ENCODE measurements at places on chromosomes 2 and 18.

DNA sequence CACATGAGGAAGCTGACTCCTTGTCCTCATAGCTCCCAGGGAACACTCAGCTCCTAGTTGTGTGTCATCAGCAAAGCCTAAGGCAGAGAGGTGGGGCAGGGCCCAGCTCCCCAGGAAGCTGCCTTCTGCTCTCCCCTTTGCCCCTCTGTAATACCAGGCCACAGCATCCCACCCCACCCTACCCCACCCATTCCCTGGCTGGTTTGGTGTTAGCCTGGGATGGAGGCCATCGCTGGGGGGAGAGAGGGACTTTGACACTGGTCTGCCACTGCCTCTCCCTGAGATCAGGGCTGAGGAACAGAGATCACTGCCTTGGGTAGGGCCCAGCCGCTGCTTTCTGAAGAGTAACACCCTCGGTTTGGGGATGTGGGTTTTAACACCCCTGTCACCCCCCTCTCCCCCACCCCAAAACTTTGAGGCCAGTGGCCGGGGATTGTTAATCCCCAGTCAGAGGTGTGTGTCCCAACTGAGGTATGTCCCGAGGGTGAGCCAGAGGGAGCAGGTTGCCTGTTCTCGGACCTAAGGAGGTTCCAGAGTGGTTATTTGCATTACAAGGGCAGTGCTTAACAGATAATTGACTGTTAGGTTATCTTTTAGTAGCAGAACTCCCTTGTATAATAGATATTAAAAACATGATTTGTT, 41.4 kb downstream of the TET3 start:
- DNase-seq = no peak

GRCh38 chr2:20509770-20510490, 63.1 kb downstream of the RHOB start:
- DNase-seq = peak; percentile 27

- DNase-seq = no peak
These were observed 31.3 kb upstream of the MSTN start for GRCh38 chr2:190093793-190094192.

- no peak for DNase-seq
These were observed 353.8 kb upstream of the SPRED2 start for GRCh38 chr2:65786007-65786717.

GRCh38 chr18:51686590-51686989, 489.1 kb upstream of the MEX3C start:
- no peak for DNase-seq

GRCh38 chr2:30871980-30872789, 64.9 kb upstream of the CAPN13 start:
- no peak for DNase-seq

- no peak for DNase-seq
These were observed 176.1 kb downstream of the TMEM18 start for GRCh38 chr2:501130-501529.

DNA sequence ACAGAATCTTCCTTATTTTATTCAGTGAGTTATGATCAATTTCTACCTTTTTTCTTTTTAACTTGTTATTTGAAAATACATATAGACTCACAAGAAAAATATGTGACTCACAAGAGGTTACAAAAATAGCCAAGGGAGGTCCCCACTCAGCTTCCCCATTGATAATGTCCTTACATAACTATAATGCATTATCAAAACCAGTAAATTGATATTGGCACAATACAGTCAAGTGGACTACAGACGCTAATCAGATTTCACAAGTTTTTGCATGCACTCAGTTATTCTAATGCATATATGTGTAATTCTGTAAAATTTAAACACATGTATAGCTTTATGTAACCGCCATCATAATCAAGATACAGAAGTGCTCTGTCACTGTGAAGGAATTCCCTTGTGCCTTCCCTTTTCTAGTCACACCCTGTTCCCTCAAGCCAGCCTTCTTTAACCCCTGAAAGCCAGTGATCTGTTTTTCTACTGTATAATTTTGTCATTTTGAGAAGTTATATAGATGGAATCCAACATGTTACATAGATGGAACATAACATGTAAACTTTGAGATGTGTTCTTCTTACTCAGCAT, 118.4 kb downstream of the ALMS1 start:
- DNase-seq = no peak

DNA sequence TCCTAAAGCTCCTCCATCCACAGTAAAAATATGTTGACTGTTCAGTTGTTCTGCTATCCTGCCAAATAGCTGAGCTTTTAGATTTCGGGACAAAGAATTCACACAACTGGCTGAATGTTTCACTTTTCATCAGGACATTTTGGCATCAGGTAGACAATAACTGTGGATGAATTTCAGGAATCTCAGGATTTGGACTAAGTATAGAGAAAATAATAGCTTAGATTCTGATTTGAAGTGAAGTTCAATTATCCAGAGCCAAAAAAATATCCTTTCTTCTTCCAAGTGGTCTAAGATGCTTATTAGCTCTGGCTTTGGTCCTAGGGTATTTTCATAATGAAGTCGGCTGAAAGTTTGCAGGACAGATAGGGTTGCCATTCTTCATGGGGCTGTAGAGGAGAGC, 16.1 kb downstream of the KCNE4 start:
- no peak for DNase-seq

- no peak for DNase-seq
These were observed 116.1 kb upstream of the SH3BP4 start for GRCh38 chr2:234835738-234836137.

- no peak for DNase-seq
These were observed 108.4 kb upstream of the SNTG2 start for GRCh38 chr2:842151-842803.

GRCh38 chr2:219457784-219458369, 23.2 kb downstream of the SPEG start:
- DNase-seq = peak; percentile 31

DNA sequence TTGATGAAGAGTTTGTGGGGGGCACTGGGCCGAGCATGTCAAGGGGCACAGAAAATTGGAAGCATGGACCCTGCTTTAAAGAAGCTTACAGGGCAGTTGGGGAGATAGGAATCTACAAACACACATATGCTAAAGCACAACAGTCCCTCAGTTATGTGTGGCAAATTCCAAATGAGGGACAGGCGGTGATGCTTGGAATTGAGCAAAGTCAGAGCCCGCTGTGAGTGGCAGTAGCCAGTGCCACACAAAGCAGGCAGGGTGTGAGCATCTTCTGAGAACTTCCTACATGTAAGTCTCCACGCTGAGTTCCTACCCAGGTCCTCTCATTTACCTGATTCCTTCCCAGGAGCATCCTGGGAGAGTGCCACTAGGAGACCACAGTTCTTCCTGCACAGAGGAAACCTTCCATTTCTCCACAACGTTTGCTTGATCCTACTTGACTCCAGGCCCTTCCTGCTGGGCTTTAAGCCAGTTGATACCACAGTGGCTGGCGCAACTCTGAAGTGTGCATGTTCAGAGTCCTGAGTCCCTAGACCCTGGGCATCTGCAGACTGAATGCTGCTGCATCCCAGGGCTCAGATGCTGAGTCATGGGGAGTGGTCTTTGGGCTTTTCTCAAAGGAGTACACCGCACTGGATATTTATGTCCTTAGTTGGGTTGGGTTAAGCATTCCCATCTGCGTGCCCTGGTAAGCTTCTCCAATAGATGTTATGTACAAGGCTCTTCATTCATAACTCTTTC, 287.3 kb upstream of the REV1 start:
- no peak for DNase-seq

DNA sequence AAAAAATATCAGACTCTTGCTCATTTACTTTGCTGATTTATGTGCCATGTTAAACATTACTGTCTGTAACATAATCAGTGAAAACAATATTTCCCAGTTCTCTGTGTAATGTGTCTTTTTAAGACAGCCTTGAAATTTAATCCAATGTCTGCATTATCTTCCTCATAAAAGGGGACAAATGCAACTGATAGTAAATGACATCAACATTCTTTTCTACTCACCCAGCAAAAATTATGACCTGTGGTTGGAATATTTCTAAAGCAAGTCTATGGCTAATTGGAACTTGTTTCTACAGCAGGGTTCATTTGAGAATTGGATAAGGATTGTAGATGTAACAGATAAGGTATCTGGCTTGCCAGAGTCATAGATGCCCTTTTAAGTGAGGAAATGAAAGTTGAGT, 34.8 kb downstream of the C1D start:
- no peak for DNase-seq

DNA sequence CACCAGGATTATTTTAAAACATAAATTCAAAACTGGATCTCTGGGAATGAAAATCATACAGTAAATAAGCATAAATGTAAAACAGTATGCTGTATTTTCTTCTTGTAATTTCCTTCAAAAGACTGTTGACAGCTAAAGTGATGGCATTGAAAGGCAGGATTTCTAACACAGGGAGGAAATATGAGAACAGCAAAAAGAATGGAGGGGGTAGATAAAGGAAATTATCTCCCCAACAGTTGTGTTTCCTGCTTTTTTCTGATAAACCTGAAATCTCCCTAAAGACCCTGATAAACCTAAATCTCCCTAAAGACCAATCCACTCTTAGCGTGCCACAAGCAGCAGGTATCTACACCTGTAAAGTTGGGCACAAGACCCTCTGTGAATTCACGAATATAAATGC, 50.8 kb downstream of the PIAS2 start:
- DNase-seq = no peak

GRCh38 chr2:109692013-109692743, 78.0 kb downstream of the SOWAHC start:
- no peak for DNase-seq

- DNase-seq = no peak
These were observed 35.9 kb downstream of the PTPN4 start for GRCh38 chr2:119795309-119796303.

DNA sequence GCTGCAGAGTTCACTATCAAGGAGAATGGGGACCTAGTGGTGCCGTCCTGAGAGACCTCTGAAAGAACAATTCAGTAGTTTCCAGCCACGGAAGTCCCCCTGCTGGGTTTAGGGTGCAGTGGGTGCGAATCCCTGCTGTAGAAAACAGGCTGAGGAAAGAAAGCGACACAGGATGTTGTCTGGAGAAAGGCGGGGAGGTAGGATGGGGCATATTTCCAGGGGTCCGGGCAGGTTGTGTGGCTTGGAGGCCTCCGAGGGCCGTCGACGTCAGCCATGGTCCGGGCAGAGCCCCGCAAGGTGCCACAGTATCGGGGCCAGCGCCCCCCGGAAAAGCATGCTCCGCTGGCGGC, 807 bp upstream of the CREB1 start:
- DNase-seq = peak; percentile 74

DNA sequence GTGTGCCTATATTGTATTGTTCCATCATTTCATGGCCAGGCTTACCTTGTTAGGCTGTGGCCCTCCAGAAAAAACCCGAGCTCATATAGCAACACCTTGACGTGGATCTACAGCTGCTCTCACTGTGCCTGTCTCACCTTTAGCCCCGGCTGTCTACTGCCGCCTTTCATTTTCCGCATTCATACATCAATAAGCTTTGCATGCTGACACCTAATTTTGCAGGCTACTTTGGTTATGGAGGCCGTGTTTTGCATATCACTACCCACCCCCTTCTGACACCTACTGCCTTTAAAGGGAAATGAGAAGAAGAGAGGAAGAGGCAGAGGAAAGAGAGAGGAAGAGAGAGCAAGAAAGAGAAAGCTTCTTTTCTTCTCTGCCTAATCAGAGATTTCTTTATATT, 702.9 kb downstream of the BCL11A start:
- DNase-seq = no peak

GRCh38 chr2:77831898-77832297, 309.7 kb upstream of the LRRTM4 start:
- DNase-seq = no peak

- no peak for DNase-seq
These were observed 90.4 kb downstream of the SCN3A start for GRCh38 chr2:165113414-165113813.

DNA sequence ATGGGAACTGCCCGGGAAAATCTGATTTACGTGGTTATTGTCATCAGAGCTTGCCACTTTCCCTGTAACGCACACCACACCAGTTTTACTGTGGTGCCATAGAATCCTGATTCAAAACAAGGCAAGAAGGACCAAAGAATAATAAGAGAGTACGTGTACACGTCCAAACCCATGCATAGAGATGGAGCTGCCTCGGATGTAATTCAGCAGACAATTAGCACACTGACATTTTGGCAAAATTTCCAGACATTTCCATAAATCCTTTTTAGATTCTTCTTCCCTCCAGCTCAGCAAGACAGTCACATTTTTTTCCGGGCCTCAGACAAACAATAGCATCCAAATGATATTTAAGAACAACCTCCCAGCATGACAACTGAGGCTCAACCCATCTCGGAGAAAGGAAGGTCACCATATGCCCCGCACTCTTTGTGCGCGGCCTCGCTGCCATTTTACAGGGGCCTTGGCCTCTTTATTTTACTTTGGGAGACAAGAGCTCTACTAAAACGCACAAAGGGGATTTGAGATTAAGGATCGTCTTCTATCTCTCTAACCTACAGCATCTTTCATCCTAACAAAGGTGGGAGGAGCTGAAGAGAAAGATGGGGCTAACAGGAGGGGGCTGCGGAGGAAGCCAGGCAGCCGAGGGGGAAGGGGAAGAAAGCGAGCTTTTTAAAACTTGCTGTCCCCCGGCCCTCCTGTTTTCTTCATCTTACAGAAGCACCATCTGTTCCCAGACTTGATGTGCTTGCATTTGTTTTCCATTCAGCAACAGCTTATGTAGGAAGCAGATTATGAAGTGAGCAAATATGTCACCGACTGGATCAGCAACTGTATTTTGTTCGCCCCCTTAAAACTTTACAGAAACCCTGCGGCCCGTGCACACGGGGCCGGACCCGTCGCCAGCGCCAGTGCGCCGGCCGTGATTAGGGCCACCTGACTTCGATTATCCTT, 61.0 kb downstream of the CDCA7 start:
- DNase-seq = no peak

DNA sequence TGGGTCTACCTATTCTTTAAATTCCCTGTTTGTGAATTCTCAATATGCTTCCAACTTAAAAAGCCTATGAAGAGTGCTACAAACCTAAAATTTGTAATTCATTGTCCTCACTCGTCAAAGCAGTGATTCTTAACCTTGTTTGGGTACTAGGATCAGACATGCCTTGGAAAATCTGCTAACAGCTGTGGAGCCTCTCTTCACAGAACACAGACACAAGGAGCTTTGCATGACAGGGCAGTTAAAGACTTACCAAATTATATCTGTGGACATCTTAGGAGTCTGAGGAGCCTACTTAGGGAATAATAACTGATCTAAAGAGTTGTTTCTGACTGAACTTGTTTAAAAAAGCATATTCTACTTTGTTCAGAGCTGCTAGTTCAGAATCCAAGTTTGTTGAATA, 38.1 kb downstream of the TMEM87B start:
- no peak for DNase-seq

GRCh38 chr18:58966704-58967103, 102.0 kb downstream of the ZNF532 start:
- DNase-seq = no peak

- no peak for DNase-seq
These were observed 398.0 kb upstream of the NRP2 start for GRCh38 chr2:205284334-205284733.

GRCh38 chr2:225124311-225125017, 82.2 kb upstream of the DOCK10 start:
- DNase-seq = no peak

- DNase-seq = no peak
These were observed 11.1 kb upstream of the NTSR2 start for GRCh38 chr2:11680901-11681721.
